ENCODE measurements at places on chromosomes 1 and 21.
A peak's percentile ranks its signal among the peaks of the same experiment; 100 is the strongest.

GRCh38 chr1:40161888-40162397 lies 756 bp downstream of the RLF start:
- no peak for DNase-seq
- H3K27ac ChIP-seq: peak overlapping the region; percentile 93
- peak overlapping the region; percentile 89 for H3K4me3 ChIP-seq
- H3K4me1 ChIP-seq: peaks cover 22% of the 10 kb centered on the region
- no peaks in the 10 kb centered on the region for H3K36me3 ChIP-seq
- no peaks in the 10 kb centered on the region for H3K27me3 ChIP-seq

- H3K4me3 ChIP-seq: no peak overlapping the region
- H3K27me3 ChIP-seq: no peaks in the 10 kb centered on the region
- DNase-seq: peak; percentile 77
- no peaks in the 10 kb centered on the region for H3K4me1 ChIP-seq
- H3K36me3 ChIP-seq: no peaks in the 10 kb centered on the region
Observed at GRCh38 chr1:205484985-205485967, 19.2 kb upstream of the CDK18 start.

DNA sequence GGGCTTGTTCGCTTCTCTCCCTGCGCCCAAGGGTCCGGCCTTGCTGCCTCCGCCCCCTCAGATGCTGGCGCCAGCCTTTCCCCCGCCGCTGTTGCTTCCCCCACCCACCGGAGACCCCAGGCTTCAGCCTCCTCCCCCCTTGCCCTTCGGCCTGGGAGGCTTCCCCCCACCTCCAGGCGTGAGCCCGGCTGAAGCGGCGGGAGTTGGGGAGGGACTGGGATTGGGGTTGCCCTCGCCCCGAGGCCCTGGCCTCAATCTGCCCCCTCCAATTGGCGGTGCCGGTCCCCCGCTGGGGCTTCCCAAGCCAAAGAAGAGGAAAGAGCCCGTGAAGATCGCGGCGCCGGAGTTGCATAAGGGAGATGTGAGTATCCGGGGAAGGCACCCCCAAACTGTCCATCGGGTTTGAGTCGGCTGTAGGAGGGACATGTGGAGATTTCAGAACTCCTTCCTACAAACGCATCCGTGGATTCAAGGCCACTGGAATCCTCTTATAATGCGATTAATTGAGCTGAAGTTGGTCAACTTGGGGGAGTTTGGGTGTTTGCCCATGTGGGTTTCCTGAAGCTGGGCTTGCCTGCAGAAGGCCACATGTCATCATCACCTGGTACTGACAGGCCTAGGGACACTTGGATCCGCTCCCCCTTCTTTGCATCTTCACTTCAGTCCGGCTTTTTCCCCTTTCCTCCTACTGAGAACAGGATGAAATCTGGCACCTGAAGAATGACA lies 707 bp downstream of the PRCC start:
- no peaks in the 10 kb centered on the region for H3K27me3 ChIP-seq
- DNase-seq: peak; percentile 40
- peak overlapping the region; percentile 91 for H3K4me3 ChIP-seq
- peaks cover 44% of the 10 kb centered on the region for H3K4me1 ChIP-seq
- H3K36me3 ChIP-seq: peaks cover 11% of the 10 kb centered on the region

DNA sequence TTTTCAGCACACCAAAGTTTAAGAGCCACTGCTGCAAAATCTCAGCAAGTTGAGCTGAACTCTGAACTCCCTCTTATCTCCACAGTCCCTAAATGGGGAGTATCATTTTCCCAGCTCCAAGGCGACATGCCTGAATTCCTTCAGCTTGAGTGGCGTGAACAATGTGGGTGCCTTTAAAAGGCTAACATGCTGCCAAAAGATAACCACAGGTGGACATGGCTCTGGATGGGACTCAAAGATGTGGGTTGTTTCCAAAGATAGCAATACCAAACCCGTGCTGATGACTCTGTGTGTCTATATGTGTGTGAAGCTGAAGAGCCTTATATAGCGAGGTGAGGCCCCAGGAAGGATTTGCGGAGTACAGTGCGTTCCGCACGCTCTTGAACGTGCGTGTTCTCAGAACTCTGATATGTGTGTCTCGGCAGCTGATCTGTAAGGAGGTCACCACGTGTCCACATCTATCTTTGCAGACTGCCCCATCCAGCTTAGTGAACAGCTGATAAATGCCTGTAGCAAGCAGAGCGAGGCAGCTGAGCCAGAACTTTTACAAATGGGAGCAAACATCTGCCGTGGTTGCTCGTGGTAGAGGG lies 189.2 kb downstream of the DYRK1A start:
- no peaks in the 10 kb centered on the region for H3K27me3 ChIP-seq
- no peak overlapping the region for H3K4me3 ChIP-seq
- no peak for DNase-seq
- H3K4me1 ChIP-seq: peaks cover 5% of the 10 kb centered on the region
- H3K27ac ChIP-seq: no peak overlapping the region

GRCh38 chr1:45375104-45376090 lies 35.2 kb upstream of the MUTYH start:
- H3K36me3 ChIP-seq: no peaks in the 10 kb centered on the region
- DNase-seq: no peak
- no peak overlapping the region for H3K4me3 ChIP-seq
- H3K27ac ChIP-seq: no peak overlapping the region
- H3K27me3 ChIP-seq: no peaks in the 10 kb centered on the region

- H3K4me1 ChIP-seq: no peaks in the 10 kb centered on the region
- no peak for DNase-seq
- H3K4me3 ChIP-seq: no peak overlapping the region
- H3K36me3 ChIP-seq: no peaks in the 10 kb centered on the region
Observed at GRCh38 chr1:160722726-160723125, 11.1 kb upstream of the CD48 start.

DNA sequence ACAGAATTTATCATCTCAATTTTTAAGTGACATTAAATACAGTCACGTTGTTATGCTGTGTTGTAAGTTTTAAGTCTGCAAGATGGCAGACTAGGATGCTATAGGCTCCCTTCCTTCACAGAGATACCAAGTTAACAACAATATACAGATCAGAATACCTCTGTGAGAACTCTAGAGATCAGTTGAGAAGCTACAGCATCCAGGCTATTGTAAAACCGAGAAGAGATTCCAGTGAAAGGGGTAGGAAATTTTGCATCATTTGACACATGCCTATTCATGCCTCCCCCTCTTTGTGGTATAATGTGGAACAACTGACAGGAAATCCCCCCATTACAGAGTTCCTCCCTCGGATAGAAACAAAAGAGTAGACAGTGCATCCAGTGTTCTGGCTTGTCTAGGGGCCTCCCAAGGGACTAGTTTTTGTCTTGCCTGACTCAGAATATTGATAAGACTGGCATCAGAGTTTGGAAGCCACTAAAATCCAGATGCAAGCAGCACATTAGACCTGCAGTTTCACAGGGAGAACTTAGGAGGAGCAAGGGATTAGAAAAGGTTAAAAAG lies 80.6 kb downstream of the LBR start:
- no peak overlapping the region for H3K4me3 ChIP-seq
- DNase-seq: no peak
- no peaks in the 10 kb centered on the region for H3K27me3 ChIP-seq
- H3K36me3 ChIP-seq: no peaks in the 10 kb centered on the region
- H3K27ac ChIP-seq: no peak overlapping the region

GRCh38 chr1:42138586-42138985 lies 14.6 kb upstream of the GUCA2B start:
- H3K36me3 ChIP-seq: no peaks in the 10 kb centered on the region
- no peaks in the 10 kb centered on the region for H3K27me3 ChIP-seq
- H3K4me1 ChIP-seq: peaks cover 3% of the 10 kb centered on the region

DNA sequence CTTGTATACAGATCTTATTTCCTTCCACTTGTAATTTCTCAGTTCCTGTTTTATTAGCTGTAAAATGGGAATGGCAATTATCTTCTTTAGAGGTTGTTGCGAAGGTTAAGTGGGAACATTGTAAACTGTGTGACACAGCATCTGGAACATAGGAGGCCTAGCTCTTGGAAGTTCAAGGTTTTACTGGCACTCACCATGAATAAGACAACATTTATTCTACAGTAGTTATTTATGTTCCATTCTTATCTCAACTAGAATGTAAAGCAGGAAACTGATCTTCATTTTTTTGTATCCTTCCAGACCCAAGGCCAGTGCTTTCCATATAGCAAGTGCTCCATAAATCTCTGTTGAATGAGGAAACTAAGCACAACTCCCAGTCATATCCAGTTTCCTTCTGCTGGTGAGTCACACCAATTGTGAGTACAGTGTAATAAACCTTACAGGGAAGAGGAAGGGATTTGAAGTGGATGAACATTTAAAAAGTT lies 1.4 kb downstream of the BCL10 start:
- peak; percentile 47 for DNase-seq
- H3K27me3 ChIP-seq: no peaks in the 10 kb centered on the region
- H3K27ac ChIP-seq: no peak overlapping the region
- H3K4me3 ChIP-seq: no peak overlapping the region

DNA sequence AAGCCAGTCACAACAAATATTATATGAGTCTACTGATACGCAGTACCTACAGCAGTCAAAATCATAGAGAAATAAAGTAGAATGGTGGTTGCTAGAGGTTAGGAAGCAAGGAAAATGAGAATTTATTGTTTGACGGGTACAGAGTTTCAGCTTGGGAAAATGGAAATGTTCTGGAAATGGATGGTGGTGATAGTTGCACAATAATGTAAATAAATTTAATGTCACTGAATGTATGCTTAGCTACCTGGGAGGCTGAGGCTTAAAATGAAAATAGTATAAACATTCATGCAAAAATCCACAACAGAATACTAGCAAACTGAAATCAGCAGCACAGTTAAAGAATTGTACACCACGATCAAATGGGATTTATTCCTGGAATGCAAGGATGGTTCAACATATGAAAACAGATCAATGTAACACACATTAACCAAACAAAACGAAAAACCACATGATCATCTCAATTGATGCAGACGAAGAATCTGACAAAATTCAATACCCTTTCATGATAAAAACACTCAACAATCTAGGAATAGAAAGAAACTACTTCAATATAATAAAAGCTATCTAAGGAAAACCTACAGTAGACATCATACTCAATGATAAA lies 10.7 kb downstream of the TUT4 start:
- DNase-seq: no peak
- H3K4me3 ChIP-seq: no peak overlapping the region
- H3K36me3 ChIP-seq: no peaks in the 10 kb centered on the region
- H3K27me3 ChIP-seq: no peaks in the 10 kb centered on the region
- no peaks in the 10 kb centered on the region for H3K4me1 ChIP-seq

- no peaks in the 10 kb centered on the region for H3K27me3 ChIP-seq
- no peak overlapping the region for H3K27ac ChIP-seq
- no peak overlapping the region for H3K4me3 ChIP-seq
- DNase-seq: no peak
- H3K4me1 ChIP-seq: no peaks in the 10 kb centered on the region
Observed at GRCh38 chr1:112251766-112252506, 144.1 kb upstream of the CTTNBP2NL start.

- peak; percentile 89 for DNase-seq
- H3K4me3 ChIP-seq: no peak overlapping the region
- H3K36me3 ChIP-seq: peaks cover 5% of the 10 kb centered on the region
- no peak overlapping the region for H3K27ac ChIP-seq
Observed at GRCh38 chr1:39410915-39411436, 80.5 kb upstream of the BMP8A start.
